Fibroblast of skin of back (primary cell): ENCODE measurements at places on chromosomes 3 and 15.
A peak's percentile ranks its signal among the peaks of the same experiment; 100 is the strongest.

GRCh38 chr3:11534793-11535101 lies 109.0 kb downstream of the VGLL4 start:
- DNase-seq = no peak

GRCh38 chr3:106140431-106140830 lies 271.6 kb upstream of the CBLB start:
- no peak for DNase-seq

- DNase-seq = peak; percentile 58
Measured at GRCh38 chr3:89314454-89315098, 207.2 kb downstream of the EPHA3 start.

- DNase-seq = no peak
Measured at GRCh38 chr3:11250902-11251806, 21.0 kb upstream of the ATG7 start.

DNA sequence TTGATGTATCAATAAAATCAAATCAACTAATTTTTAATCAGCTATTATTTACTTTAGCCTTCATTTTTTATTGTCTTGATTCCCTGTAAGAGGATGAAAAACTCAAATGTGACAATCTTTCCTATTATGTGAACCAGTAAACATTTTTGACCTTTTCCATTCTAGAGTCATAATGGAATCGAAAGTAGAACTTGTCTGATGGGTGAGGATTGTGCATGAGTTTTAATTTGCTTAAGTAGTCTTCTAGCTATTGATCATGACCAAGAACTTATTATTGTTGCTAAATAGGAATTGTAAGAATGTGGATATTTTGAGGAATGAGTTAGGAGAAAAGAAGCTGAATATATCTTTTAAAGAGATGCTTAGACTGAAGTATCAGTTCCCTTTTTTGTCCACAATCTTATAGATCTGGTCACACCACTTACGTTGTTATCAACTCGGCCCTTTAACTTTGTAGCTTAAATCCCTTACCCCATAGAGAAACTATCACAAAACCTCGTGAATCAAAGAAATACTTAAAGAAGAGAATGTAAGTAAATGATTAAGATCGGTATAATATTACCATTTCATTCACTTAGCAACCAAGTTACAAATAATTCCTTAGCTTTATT lies 147.3 kb downstream of the TP63 start:
- DNase-seq = no peak

GRCh38 chr3:98744283-98744682 lies 18.9 kb upstream of the ST3GAL6 start:
- DNase-seq = no peak

DNA sequence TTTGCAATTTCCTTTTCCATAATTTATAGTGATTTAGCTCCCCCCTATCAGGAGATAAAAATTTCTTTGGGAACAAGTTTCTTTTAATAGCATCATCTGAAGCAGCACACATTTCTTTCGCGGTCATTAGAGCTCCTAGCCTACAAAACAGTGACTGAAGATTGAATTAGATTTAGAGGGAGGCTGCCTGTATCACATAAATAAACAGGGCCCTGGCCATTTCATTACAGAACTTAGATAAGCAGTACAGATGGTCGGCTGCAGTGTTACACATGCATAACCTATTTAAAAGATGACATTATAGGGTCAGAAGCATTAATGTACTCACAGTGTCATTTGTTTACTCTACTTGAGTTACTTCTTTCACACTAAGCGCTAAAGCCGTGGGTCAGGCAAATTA lies 81.4 kb upstream of the SLC25A26 start:
- DNase-seq = no peak
